ENCODE measurements at places on chromosomes 13 and 19. TPM values are rescaled to one million over a fixed set of nuclear protein-coding genes. Genes with fewer than 3 reads are reported as not detected.

Gene CEACAM16
- not detected for polyA plus RNA-seq

- no peak for DNase-seq
These were observed 11.6 kb upstream of the DCLK1 start for GRCh38 chr13:36142735-36143134.

DNA sequence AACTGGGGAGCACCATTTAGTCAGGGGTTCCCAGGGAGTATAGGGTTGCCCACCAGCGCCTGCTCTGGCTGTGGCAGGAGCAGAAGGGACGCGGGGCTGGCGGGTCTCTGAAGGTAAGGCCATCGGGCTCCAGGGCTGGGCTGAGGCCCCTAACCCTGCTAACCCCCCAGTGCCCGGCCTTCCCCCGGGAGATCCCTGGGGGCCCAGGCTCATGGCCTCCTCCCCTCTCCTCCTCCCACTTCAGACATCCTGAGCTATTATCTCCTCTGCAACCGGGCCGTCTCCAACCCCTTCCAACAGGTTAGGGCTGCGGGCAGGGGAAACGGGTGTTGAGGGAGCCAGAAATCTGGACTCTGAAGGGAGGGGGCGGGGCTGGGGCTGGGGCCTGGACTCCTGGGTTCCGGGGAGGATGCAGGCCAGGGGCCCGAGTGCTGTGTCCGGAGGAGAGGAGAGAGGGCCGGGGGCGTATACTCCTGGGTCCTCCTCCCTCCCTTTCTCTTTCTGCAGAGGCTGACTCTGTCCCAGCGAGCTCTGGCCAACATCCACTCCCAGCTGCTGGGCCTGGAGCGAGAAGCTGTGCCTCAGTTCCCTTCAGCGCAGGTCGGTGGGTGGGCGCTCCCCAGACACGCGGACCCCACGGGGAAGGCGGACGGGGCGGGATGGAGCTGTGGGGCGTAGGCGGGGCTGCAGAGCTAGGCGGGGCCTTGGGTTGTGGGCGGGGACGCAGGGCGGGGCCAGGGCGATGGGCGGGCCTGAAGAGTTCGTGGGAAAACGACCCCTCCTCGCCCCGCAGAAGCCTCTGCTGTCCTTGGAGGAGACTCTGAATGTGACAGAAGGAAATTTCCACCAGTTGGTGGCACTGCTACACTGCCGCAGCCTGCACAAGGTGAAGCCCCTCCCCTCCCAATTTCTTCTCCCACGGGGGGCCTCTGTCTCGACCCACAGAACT is 15.3 kb downstream of the TTYH1 start:
- no peak for DNase-seq

DNA sequence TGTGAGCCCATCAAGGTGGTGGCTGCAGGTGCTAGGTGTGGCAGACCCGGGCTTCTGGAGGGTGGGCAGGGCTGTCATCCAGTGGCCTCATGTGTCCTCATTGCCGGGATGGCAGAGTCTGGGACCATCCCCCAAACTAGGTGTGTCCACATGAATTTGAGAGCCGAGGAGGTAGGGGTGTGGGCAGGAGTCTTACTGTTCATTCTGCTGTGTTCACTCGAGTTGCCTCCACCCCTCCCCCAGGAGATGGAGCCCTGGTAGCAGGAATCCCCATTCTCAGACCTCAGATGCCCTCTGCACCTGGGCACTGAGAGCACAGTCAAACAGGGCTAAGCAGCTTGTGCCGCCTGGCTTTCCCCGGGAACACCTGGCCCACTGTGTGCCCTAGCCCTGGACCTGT is 22.4 kb downstream of the NAXD start:
- no peak for DNase-seq

GRCh38 chr13:50981686-50982085 is 72.1 kb downstream of the RNASEH2B start:
- DNase-seq = no peak

DNA sequence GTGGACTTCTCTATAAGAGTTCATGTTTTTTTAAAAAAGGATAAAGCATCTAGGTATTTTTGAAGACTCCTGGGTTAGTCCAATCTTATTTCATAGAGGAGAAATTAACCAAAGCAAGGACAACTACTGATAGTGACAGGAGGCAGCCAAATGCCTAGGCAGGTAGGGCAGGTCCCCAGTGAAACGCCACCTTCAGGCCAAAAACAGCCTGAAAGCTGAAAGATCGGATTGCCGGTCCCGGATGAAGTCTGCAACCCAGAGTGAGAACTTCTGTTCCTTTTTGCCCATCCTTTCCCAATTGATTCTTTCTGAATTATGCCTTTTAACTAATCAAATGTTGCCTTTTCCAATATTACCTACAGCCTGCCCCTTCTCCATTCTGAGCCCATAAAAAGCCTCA is 6.1 kb upstream of the GGACT start:
- no peak for DNase-seq

All from right renal cortex interstitium (tissue), 3 donors.